Stimulated activated CD4-positive, alpha-beta T cell treated with anti-CD3 and anti-CD28 coated beads, Interleukin-1b, Interleukin-23, amount 100 ng/mL, for 4 hours (primary cell): ENCODE measurements at places on chromosomes 7 and 10.

GRCh38 chr10:8049865-8050555 lies 4.5 kb upstream of the GATA3 start:
- no peak for DNase-seq

DNA sequence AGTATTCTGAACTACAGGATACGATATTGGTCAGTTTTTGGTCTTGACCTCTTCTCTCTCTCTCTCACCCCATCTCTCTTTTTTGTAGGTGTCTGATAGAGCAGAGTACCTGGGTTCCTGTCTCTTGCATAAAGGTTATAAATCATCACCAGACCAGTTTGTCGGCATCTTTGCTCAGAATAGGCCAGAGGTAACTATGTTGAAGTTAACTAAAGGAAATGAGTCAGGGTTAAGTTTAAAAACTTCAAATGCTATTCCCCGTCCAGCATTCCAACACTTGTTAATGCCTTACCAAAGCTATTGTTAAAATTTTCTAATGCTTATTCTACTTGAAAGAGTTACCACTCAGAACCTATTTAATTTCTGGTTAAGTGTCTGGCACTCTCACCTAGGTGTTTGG lies 30.7 kb downstream of the ACSL5 start:
- DNase-seq = no peak

- no peak for DNase-seq
Measured at GRCh38 chr7:52257890-52258289, 777.5 kb upstream of the POM121L12 start.

GRCh38 chr10:76982671-76983070 lies 654.9 kb downstream of the KCNMA1 start:
- DNase-seq = no peak

DNA sequence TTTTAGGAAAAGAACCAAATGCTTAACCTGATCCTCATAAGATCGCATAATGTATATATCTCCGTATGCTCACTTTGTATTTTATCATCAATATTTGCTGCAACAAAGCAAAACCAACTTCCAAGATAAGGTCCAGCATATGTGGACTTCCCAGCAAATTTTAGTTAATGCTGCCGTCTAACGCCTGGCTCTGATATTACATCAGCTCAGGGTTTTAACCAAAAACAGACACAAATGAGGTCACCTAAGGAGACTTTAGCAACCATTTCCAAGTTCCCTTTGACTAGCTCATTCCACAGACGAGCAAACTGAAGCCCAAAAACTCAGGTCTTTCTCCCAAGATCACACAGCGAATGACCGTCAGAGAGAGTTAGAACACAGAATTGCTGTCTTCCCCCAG lies 59.4 kb upstream of the UCN3 start:
- DNase-seq = no peak

DNA sequence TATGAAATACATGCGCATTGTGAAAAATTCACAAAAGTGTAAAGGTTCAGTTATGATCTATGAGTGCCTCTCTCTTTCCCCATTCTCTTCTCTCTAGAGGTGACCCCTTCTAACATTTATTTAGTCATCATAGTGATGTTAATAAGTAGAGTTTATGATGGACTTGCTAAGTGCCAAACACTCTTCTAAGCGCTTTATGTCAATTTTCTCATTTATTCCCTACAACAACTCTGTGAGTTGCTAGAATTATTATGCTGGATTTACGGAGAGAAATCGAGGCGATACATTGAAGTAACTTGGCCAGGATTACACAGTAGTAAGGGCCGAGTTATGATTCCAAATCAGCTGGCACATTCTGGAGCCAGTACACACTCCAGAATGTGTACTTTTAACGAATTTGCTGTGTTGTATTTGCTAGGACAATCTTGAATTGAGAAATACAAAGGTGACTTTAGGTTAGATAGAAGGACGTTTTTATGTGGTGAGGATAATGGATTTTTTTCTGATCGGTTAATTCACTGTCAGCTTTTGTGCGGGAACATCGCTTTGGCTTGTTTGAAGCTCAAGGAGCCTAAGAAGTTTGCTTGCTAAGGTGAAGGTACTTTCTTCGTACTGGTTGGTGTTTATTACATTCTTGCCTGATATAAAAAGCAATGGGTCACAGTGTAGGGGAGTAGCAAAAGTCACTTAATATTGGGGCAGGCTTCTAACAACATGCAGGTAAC lies 1.4 kb downstream of the ATRNL1 start:
- no peak for DNase-seq
